Activated naive CD8-positive, alpha-beta T cell treated with anti-CD3 and anti-CD28 coated beads for 36 hours (primary cell): ENCODE measurements at places on chromosomes 7 and 10. TPM values are rescaled to one million over a fixed set of nuclear protein-coding genes. Genes with fewer than 3 reads are reported as not detected.

DNA sequence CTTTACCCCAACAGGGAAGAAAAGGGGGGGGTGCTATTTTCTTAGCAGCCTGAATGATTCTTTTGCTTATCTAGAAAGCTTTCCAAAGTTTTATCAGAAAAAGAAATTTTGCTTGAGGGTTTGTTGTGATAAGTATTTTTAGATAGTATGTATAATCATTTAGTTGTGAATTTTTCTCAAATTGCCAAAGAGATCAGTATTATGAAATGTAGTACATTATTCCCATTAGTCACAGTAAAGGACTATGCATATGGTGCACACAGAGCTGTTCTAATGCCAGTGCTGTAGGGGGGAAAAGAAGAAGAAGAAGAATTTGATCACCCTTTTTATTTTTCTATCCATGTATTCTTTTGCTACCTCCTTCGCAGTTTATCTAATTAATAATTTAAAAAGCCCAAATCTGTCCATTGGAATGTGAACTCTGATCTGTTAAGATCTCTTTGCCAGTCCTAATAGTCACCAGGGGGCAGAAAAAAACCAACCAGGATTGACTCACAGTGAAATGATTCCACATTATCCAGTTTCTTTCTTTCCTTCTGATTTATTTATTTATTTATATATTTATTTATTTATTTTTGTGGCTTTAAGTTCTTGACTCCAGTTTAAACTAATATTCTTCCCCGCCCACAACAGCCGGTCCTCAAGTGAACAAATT, 4.7 kb downstream of the RBM20 start:
- no peak for DNase-seq

MBL2 gene
- not detected for total RNA-seq

ABCB1 gene
- 9.5 TPM for total RNA-seq

- no peak for DNase-seq
These were observed 39.0 kb upstream of the EMX2 start for GRCh38 chr10:117503244-117504205.

AKR1D1 gene
- not detected for total RNA-seq

TES gene
- 75.0 TPM for total RNA-seq

C10orf95 gene
- total RNA-seq: 0.62 TPM

GRCh38 chr10:7482992-7483391, 72.2 kb upstream of the SFMBT2 start:
- no peak for DNase-seq

GRCh38 chr10:14476006-14476405, 145.3 kb upstream of the FRMD4A start:
- DNase-seq: no peak

GRCh38 chr7:151468217-151469018, 28.5 kb upstream of the CRYGN start:
- no peak for DNase-seq
